Activated naive CD4-positive, alpha-beta T cell treated with anti-CD3 and anti-CD28 coated beads, Interleukin-2, amount 50 U/mL, for 72 hours (primary cell): ENCODE measurements at places on chromosomes 11 and 22.

DNA sequence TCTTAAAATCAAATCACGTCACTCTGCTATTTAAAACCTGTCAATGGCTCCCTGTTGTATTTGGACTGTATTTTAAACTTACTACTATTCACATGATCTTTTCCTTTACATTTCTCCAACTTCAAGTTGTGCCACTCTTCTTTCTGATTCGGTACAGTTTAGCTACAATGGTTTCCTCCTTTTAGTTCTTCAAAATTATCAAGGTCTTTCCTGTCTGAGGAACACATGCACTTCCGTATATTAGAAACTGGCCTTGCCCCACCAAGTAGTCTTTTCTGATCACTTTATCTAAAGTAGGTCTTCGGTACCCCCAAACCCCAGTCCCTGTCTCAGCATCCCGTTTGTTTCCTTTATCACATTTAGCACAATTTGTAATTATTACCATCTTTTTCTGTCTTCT is 81.8 kb downstream of the MTMR3 start:
- DNase-seq = no peak

DNA sequence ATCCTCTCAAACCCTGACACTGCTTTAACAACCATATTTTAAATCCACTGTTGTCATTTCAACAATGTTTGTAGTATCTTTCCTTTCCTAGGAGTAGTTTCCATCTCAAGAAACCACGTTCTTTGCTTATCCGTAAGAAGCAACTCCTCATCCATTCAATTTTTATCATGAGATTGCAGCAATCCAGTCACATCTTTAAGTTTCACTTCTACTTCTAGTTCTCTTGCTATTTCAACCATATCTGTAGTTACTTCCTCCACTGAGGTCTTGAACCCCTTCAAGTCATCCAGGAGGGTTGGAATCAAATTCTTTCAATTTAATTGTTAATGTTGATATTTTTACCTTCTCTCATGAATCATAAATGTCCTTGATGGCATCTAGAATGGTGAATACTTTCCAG is 22.4 kb downstream of the CCDC82 start:
- DNase-seq = no peak

DNA sequence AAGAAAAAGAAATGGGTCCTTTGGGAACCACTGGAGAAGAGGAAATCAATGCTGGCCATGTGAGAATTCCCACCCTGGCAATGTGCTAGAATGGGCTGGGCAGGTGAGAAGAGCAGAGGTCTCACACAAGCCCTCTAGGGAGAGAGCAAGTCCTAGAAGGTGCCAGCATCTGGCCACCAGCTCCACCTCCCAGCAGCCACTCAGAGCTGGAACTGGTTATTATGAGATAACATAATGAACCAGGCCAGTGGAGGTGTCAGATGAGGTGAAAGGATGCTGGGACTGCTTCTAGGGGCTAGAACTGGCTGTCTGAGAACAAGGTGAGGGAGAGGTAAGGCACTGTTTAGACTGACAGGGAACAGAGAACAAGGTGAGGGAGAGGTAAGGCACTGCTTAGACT is 29.3 kb downstream of the NEFH start:
- DNase-seq = no peak

GRCh38 chr11:104064034-104064630 is 27.7 kb downstream of the DDI1 start:
- no peak for DNase-seq

- DNase-seq = no peak
These were observed 1.1 kb upstream of the EMID1 start for GRCh38 chr22:29204455-29205183.

- no peak for DNase-seq
These were observed 149.4 kb downstream of the NXPE2 start for GRCh38 chr11:114827736-114828135.

GRCh38 chr11:96614846-96615245 is 225.0 kb downstream of the JRKL start:
- no peak for DNase-seq

- DNase-seq = no peak
These were observed 84.0 kb upstream of the PITPNB start for GRCh38 chr22:28002863-28003565.

GRCh38 chr22:37304595-37305343 is 22.5 kb downstream of the CYTH4 start:
- no peak for DNase-seq

DNA sequence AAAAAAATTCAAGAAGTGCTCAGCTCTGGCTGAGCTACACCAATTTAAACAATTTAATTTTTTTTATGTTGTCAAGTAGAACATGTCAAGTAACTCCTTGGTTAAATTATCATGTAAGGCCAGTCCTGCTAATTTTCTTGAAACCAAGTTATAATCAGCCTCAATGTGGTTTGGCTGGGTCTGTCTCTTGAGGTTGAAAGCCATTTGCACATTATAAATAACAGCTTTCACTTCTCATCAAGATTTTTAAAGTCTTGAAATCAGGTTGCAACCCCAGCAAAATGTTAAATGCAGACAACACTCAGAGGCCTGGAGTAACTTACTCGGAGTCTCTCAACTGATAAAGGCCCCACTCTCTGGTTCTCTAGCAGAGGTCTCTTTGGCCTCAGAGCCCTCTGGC is 324.4 kb downstream of the BRD1 start:
- no peak for DNase-seq

DNA sequence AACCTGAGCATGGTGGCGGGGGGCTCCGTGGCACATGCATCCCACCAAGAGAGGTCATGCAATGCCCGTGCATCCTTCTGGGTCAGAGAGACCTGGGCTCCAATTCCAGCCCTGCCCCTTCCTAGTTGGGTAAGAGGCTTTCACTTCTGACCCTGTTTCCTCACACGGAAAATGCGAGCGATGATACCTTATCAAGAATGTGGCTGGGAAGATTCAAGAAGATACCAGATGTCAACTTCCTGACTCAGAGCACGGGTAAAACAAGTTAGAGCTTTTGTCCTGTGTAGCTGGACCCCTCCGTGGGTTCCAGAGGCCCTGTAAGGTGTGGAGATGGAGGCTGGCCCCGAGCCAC is 8.7 kb upstream of the DGKZ start:
- DNase-seq = no peak

DNA sequence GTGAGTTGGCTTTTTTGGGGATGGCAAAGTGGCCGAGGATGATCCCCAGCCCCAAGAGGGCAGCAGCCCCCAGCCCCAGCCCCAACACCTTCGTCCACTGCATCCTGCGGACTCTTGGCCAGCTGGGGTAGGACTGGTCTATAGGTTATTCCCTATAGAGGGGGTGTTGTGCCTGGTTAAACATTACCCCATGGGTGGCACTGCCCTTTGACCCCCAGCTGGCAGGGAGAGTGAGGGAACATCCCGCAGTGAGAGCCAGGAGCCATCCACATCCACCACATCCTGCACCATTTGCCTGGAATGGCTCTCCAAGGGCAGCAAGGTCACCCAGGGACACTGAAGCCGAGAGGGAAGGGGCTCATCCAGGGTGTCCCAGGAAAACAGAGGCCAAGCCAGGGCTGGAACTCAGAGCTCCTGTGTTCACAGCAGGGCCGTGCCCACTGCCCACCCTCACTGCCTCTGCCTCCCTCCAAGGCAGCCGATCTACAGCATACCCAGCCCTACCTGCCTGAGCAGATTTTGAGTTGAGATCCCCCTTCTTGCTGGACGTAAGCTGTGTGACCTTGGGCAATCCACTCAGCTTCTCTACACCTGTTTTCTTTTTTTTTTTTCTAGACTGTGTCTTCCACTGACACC is at the start of gene NAALADL1:
Gene NAALADL1 (minus strand): TSS at position 135 of the 636 bp plus-strand sequence. CDS start 32 bp downstream, at position 103.
- no peak for DNase-seq

- DNase-seq = no peak
These were observed 5.5 kb downstream of the RCOR2 start for GRCh38 chr11:63911440-63911839.

DNA sequence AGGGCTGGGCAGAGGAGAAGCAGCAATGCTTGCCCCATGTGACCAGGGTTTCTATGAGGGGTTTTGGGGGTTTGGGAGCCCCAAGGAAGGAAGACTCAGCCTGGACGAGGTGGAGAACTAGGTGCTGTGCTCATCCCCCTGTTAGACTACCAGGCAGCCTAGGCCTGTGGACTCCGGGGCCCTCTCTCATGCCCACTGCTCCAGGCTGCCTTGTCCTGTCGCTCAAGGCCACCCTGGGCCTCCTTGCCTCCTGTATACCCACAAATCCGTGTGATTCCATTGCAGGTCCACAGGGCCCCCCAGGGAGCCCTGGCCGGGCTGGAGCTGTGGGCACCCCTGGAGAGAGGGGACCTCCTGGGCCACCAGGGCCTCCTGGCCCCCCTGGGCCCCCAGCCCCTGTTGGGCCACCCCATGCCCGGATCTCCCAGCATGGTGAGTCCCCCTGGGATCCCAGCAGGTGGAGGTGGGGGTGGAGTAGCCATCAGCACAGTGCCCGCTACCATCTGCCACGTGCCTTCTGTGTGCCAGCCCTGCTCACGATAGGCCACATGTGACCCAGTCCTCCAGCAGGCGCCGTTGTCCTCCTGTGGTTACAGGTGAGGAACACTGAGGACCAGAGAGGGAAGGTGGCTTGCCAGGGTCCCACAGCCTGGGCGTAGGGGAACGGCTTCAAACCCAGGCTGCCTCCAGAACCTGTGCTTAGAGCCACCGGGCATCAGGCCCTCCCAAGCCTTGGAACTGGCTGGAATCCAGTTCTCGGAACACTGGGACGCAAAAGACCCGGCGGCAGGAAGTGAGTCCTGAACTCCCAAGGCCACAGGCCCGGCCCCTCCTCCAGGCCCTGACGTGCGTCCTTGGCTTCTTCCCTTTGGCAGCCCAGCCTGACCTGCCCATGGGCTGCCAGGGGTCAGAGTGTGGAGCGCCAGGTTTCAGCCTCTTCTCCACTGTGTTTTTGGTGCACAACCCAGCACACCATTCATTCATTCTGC is 26.6 kb downstream of the EMID1 start:
- no peak for DNase-seq
